ENCODE measurements at places on chromosomes 13 and 19.

GRCh38 chr19:49436381-49437017, 4.8 kb downstream of the SLC17A7 start:
- DNase-seq, result no peak

DNA sequence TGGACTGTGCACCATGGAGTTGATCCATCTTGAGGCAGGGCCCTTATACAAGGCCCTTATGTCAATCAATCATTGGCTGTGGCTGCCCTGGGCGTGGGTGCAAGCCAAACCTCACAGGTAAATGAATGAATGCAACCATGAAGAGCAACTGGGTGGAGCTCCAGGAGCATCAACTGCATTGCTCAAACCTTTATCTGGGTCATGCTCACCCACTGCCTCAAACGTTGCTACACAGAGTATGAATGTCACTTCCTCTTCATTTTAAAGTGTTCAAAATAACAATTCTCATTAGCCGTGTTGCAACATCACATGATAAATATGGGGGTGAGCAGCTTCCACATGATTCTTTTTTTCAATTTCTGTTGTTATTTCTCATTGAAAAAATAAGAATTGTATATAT, 6.4 kb upstream of the ZNF333 start:
- no peak for DNase-seq

DNA sequence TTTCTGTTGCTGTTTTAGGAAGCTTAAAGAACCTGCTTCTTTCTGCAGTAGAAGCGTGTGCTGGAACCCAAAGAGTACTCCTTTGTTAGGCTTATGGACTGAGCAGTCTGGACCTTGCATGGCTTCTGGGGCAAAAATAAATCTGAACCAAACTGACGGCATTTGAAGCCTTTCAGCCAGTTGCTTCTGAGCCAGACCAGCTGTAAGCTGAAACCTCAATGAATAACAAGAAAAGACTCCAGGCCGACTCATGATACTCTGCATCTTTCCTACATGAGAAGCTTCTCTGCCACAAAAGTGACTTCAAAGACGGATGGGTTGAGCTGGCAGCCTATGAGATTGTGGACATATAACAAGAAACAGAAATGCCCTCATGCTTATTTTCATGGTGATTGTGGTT, 103.1 kb downstream of the TNFRSF19 start:
- no peak for DNase-seq

GRCh38 chr13:28037399-28037798, 48.9 kb upstream of the URAD start:
- no peak for DNase-seq

GRCh38 chr13:24247016-24247415, 62.4 kb upstream of the C1QTNF9 start:
- DNase-seq, result no peak

GRCh38 chr13:68923995-68924394, 1183.6 kb upstream of the ATXN8OS start:
- no peak for DNase-seq

DNA sequence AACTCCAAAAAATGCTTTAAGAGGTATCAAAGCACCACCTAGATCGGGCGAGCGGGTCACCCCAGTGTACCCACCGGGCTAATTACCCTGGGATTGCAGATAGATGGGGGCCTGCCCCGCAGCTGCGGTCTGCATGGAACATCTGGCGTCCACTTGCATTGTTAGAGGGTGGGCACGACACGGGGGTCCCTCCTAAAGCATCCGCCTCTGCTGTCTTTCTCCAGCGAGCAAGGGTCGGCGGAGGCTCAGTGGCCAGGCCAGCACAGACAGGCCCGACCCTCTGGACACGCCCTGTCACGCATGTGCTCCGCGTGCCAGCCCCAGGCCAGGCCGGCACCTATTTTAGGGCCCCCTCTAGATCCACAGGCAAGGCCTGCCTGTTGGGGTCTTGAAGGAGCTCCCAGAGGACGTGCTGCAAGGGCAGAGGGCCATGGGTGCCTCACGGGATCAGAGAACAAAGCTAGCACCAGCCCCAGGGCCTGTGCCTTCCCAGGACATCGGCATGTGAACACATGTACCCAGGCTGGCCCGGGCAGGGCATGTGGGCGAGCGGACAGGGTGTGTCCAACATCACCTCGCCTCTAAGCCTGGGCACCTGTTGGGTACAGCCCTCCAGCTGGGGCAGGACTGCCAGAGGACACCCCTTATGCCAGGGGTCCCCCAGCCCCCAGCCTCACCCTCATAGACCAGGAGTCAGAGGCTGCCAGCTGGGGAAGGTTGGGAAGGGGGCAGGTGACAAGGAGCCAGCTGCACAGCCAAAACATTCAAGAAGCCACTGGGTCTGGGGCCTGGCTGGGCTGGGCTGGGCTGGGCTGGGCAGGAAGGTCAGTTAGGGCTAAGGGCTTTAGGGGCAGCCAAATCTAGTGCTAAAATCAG, 35.6 kb upstream of the NANOS3 start:
- peak; percentile 86 for DNase-seq

Measured in cardiac septum (tissue), 1 donor.